ENCODE measurements at places on chromosomes 6 and 20.
A peak's percentile ranks its signal among the peaks of the same experiment; 100 is the strongest.

GRCh38 chr20:56833427-56833826, 204.3 kb downstream of the TFAP2C start:
- no peak for DNase-seq

GRCh38 chr6:107357842-107358241, 101.5 kb downstream of the PDSS2 start:
- DNase-seq = no peak

- no peak for DNase-seq
Observed at GRCh38 chr20:41304002-41304401, 13.5 kb downstream of the ZHX3 start.

DNA sequence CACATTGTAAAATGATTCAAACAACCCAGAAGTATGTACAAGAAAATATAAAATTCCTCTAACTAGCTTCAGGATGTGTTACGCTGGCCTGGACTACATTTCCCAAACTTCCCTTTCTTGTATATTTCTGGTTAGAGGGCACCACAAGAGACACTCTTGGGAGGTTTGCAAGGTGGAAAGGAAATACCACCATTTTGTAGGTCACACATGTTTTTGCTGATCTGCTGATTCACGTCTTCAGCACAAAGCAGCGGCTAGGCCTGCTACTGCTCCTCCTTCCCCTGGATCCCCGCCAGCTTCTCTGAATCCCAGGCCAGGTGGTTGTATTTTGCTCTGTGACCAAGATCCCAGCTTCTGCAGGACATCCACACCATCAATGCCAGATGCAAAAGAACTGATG, 104.2 kb downstream of the AGPAT4 start:
- no peak for DNase-seq

- no peak for DNase-seq
Observed at GRCh38 chr20:2687514-2687913, 5.1 kb upstream of the EBF4 start.

GRCh38 chr6:26420688-26421171, 18.7 kb downstream of the BTN3A1 start:
- peak; percentile 9 for DNase-seq

DNA sequence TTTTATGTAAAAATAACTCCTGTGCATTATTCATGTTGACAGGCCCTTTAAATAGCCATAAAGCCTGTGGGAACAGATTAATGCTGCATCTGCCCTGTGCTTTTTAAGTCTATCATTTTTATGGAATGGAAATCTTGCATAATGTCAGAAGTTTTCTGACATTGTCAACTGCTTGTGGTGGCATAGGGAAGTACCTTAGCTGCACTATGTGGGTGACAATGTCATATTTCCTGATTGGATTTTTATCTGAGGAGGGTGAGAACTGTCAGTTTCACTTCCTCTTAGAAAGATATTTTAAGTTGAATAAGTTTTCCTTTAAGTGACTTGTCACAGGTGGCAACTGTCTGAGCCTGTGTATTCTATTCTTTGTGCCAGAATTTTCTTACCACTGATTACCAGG, 267.9 kb downstream of the PLCB1 start:
- no peak for DNase-seq
